ENCODE measurements at places on chromosomes 5 and 9.

- DNase-seq = no peak
Observed at GRCh38 chr5:156380848-156381247, 53.9 kb downstream of the SGCD start.

GRCh38 chr5:181136361-181136955, 5.5 kb upstream of the OR2V1 start:
- no peak for DNase-seq

DNA sequence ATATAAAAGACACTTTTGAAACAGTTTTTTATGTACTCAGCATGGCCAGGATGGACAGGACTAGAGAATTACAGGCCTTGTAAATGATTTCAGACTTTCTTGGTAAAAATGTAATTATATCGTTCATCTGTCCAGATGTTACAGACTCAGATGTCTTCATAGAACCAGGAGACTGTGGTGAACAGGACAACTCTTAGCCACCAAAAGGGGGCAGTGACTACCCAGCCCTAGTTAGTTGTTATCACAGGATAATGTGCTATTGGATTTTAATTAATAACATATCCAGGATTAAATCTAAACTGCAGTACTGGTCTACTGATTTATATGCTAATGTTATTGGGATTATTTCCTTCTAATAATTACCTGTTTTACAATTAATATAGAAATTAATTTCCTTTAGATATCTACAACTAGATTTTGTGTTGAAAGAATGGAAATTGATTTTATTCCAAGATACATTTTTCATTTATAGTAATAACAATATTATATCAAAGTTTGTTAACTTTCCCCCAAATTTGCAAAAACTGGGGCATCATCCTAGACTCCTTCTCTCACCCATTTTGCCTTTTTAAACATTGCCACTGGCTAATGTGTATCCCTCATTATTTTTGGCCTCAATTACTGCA, 99.4 kb downstream of the MTREX start:
- no peak for DNase-seq

DNA sequence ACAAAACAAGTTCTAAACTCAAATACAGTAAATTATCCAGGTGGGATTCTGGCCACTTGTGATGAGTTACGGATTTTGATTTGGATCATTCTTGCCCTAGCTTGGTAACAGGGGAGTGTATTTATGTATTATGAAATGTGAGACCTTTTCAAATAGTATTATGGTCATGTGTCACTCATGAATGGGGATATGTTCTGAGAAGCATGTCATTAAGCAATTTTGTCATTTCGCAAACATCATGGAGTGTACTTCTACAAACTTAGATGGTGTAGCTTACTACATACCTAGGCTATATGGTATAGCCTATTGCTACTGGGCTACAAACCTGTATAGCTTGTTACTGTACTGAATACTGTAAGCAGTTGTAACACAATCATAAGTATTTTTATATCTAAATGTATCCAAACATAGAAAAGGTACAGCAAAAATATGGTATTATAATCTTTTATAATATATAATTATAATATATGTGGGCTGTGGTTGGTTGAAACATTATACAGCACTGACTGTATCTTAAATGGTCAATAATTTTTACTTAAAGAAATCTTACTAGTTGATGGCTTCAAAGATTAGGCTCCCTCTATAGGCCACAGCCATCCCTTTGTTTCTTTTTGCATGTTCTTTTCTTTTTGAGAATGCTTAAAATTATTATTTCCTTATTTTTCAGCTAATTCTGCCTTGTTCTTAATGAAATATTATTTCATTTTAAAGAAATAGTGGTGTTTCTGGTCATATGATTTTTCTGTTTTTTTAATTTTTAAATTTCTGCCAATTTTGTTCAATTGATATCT, 128.4 kb downstream of the MAST4 start:
- DNase-seq = no peak
